ENCODE measurements at places on chromosomes 1 and 21.

- DNase-seq: no peak
Measured at GRCh38 chr1:212157252-212157651, 121.7 kb downstream of the DTL start.

- DNase-seq: peak; percentile 45
Measured at GRCh38 chr1:169941982-169942830, 48.5 kb upstream of the SCYL3 start.

- DNase-seq: no peak
Measured at GRCh38 chr1:37553598-37553926, 531 bp downstream of the SNIP1 start.

DNA sequence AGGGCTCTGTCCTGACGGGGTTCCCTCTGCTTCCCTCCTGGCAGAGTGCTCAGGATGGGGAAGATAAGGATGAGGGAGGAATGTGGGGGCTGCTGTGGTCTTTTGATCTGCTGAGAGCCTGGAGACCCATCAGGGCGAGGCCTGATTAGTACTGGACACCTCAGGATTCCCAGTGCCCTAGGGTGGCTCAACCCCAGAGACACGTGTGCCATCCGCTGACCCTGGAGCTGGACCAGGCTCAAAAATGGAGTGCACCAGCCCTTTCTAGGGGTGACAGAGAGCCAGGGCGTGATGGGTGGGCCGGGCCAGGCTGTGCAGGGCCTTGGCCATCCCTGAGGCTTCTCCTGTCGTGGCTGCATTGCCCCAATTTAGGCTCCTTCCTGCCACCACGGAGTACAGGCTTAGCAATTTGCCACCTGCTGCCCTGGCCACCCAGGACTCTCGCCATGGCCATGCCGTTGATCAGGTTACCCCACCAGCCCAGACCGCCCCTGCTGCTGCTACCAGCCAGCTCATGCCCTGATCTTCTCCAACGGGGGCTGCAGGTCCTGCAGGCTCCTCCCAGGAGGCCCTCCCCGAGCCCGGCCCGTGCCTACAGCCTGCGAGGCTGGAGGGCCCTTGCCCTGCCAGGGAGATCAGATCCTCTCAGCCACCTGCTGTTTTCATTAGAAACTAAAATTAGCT, 9.5 kb downstream of the WNT4 start:
- DNase-seq: no peak

- no peak for DNase-seq
Measured at GRCh38 chr1:159974350-159974965, 20.4 kb upstream of the SLAMF9 start.

GRCh38 chr1:33893147-33893830, 29.4 kb downstream of the HMGB4 start:
- DNase-seq: peak; percentile 86

DNA sequence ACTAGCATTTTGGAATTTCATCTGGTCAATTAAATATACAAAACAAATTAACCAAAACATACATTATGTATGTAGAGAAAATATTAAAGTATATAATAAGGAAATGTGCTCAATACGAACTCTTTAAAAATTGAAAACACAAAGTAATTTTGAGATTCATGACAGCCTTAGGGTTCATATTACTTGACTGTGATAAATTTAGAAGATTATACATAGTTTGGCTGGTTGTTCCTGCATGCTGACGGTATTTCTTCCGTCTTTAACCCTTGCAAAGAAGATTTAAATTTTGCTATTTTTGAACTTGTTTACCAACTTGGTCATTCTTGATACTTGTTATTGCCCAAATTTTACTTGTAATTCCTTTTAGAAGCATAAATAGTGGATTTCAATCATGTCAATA, 298.2 kb downstream of the NFIA start:
- no peak for DNase-seq

- DNase-seq: no peak
Measured at GRCh38 chr1:30473922-30474817, 249.2 kb downstream of the MATN1 start.

DNA sequence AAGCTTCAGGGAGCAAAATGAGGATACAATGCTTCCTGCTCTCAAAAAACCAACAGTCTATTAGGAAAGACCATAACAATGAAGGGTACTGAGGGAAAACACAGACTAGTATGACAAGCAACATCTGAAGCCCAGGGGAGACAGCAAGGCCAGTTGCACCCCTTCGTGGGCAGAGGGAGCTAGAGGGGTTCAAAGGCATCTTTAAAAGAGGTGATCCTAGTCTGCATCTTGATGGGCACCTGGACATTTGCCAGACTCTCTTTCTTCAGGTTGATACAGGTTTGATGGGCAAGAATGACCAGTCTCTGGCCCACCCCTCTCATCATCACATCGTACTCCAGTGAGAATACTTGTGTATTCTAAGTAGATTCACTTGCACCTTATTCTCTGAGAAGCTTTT, 177.7 kb downstream of the VAV3 start:
- peak; percentile 2 for DNase-seq

GRCh38 chr1:38858833-38859560, 575 bp downstream of the RRAGC start:
- DNase-seq: peak; percentile 67
